HepG2 (cell line): ENCODE measurements at places on chromosomes 6 and 20. TPM values are rescaled to one million over a fixed set of nuclear protein-coding genes. Genes with fewer than 3 reads are reported as not detected.

- no peaks in the 10 kb centered on the region for H3K27me3 ChIP-seq
- H3K4me3 ChIP-seq: peak overlapping the region; percentile 81
- peak overlapping the region; percentile 88 for H3K27ac ChIP-seq
- no peak for DNase-seq
Measured at GRCh38 chr6:125957391-125957693, 772 bp downstream of the HINT3 start.

GRCh38 chr6:12898603-12899002 is 182.0 kb downstream of the PHACTR1 start:
- no peak overlapping the region for H3K4me3 ChIP-seq
- peaks cover 28% of the 10 kb centered on the region for H3K27me3 ChIP-seq
- peaks cover 4% of the 10 kb centered on the region; the same call in 1 of the 2 replicates for H3K4me1 ChIP-seq
- no peaks in the 10 kb centered on the region for H3K36me3 ChIP-seq
- no peak overlapping the region for H3K27ac ChIP-seq
- no peak for DNase-seq

CFAP61 gene
- total RNA-seq: 0.27 TPM in 1 of 2 replicates, not detected in the other

BPIFB1 gene
- total RNA-seq: 0.18 and 0.82 TPM in 2 replicates

DNA sequence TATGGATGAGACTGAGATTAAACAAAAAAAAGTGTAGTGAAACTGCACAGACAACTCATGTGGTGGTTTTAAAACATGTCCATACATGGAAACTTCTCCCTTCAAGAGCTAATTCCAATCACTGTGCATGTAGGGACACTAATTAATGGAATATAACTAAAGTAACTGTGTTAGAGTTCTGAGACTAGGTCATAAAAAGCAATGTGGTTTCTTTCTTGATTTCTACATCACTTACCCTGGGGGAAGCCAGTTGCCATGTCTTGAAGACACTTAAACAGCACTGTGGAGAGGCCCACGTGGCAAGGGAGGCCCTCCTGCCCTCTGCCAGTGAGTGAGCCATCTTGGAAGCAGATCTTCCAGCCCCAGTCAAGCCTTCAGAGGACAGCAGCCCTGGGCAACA is 118.2 kb upstream of the DST start:
- no peak overlapping the region for H3K27ac ChIP-seq
- H3K36me3 ChIP-seq: no peaks in the 10 kb centered on the region
- no peak overlapping the region for H3K4me3 ChIP-seq
- peaks cover 12% of the 10 kb centered on the region for H3K4me1 ChIP-seq
- DNase-seq: no peak
- H3K27me3 ChIP-seq: no peaks in the 10 kb centered on the region

ME1 gene
- not detected in 2 replicates for total RNA-seq
